ENCODE measurements at places on chromosomes 12 and 14.

DNA sequence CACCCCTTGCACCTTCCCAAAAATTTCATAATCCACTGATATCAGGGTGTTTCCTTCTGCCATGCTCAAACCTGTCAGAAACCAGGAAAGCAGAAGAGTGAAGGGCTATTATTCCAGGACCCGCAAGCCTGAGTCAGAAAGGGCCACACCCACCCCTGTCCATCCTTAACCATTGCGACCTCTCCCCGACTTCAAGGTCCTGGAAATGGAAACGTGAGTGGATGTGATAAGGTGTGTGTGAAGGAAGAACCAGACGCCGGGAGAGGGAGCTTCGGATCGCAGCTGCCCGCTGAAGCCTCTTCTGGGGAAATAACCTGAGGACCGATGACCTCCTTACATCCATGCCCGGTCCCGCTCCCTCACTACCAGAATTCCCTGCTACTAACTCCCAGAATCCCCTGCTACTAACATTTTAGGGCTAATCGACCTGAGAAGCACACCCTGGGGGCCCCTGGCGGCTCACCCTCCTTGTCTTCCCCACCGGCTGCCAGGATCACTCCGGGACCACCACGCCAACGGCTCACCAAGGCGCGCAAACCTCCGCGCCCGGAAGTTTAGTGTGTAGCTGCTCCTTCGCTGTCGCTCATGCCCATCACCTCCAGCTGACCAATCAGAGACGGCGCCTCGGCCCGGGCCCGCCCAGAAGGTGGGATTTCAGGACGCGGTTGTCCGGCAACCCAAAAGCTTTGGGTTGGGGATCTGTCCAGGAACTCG is at the start of gene ACYP1:
Gene ACYP1 (minus strand): TSS at position 534 of the 714 bp plus-strand sequence. CDS start 471 bp downstream, at position 63.
- peak; percentile 89 for DNase-seq

DNA sequence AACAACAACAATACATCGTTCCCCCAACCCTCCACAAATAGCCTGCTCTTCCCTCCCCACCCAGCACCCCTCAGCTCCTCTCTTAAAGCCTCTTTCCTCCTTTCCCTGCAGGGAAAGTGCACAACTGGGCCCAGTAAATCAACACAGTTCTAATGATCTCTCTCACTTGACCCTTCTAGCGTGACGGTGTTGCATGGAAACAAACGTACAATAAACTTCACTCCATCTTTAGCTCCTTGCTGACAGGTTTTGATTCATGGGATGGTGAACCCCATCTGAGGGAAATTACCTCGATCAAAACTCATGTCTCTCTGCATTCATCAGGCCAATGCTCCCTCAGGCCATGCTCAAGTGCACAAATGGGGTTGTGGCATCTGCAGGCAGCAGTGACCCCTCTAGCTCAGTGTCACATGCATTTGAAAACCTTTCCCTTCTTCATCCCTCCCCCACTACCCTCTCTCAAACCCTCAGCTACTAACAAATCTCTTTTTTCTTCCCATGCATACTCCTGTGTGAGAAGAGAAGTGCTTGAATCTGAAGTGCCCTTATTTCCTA is 22.9 kb downstream of the GDF11 start:
- no peak for DNase-seq

GRCh38 chr12:91877456-91878235 is 268.0 kb downstream of the BTG1 start:
- DNase-seq: no peak

GRCh38 chr14:61476105-61476753 is 154.8 kb downstream of the PRKCH start:
- DNase-seq: no peak

DNA sequence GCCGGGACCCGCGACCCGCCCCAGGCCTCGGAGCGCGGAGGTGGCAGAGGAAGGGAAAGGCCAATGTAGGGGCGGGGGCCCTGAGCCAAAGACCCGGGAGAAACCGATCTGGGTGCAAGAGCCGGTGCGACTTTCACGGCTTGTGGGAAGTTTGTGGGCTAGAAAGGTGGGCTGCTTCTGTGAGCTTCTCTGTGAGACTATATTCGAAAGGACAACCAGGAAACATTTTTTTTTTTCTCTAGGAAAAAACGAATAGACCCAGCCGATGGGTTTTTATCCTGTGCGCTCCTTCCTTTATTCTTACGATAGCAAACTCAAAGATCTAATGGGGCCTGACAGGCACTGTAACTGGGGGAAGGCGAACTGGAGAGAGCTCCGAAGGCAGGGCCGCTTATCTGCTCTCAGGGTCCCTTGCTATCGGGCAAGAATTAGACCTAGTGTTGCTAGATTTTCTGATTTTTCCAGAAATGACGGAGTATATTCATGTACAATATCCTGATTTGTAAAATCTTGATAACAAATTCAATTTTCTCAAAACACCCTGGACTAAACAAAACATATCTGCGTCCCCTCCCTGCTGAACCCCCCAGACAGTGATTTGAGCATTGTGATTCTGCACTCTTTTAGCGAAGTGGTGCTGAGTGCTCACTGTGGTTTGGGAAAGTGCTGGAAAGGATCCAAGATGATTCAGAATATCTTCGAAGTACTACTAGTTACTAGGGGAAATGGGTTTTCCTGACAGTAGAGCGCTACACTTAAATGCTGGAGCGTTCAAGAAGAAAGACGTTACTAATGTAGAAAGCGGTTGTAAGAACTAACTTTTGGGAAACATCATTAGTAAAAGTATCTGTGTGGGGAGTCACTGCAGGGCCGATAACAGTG is 563 bp upstream of the STXBP6 start:
- DNase-seq: peak; percentile 57

DNA sequence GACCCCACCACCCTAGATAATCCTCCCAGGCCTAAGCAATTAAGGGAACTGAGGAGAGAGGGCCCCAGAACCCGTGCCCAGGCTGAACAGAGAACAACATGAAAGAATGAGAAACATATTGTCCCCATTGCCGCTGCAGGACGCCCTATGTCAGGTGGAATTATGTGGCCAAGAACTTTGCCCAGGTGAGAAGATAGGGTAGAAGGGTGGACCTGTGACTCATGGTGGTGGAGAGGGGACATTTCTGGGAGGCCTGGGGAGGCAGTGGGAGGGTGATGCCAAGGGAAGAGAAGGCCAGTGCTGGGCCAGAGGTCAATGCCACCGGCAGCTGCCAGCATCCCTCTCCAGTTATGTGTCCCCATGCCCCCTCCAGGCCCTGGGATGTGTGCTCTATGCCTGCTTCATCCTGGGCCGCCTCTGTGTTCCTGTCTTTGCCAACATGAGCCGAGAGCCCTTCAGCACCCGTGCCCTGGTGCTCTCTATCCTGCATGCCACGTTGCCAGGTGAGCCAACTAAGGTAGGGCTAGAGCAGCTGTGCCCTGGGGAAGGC is 15.5 kb downstream of the SOAT2 start:
- DNase-seq: no peak

DNA sequence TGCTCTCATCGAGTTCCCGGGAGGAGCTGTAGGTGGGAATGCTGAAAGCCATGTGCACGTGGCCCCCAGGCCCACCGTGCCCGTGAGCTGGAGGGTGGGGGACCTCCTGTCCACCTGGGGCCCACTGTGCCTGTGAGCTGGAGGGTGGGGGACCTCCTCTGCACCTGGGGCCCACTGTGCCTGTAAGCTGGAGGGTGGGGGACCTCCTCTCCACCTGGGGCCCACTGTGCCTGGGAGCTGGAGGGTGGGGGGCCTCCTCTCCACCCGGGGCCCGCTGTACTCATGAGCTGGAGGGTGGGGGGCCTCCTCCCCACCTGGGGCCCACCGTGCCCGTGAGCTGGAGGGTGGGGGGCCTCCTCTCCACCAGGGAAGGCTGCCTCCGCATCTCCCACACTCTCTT is 13.9 kb upstream of the NUDT14 start:
- no peak for DNase-seq

DNA sequence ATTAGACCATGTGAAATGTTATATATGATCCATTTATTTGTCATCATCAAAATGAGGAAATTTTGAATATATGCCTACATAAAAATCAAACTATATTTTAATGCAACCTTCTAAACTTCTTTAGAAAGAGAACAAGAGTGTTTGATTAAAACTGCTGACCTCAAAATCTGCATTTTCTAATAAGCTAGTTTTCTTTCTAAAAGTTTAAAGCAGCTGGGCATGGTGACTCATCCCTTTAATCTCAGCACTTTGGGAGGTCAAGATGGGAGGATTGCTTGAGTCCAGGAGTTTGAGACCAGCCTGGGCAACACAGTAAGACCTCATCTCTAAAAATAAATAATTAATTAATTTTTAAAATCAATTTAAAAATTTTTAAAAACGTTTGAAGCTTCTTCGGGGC is 36.2 kb downstream of the GNPTAB start:
- no peak for DNase-seq

DNA sequence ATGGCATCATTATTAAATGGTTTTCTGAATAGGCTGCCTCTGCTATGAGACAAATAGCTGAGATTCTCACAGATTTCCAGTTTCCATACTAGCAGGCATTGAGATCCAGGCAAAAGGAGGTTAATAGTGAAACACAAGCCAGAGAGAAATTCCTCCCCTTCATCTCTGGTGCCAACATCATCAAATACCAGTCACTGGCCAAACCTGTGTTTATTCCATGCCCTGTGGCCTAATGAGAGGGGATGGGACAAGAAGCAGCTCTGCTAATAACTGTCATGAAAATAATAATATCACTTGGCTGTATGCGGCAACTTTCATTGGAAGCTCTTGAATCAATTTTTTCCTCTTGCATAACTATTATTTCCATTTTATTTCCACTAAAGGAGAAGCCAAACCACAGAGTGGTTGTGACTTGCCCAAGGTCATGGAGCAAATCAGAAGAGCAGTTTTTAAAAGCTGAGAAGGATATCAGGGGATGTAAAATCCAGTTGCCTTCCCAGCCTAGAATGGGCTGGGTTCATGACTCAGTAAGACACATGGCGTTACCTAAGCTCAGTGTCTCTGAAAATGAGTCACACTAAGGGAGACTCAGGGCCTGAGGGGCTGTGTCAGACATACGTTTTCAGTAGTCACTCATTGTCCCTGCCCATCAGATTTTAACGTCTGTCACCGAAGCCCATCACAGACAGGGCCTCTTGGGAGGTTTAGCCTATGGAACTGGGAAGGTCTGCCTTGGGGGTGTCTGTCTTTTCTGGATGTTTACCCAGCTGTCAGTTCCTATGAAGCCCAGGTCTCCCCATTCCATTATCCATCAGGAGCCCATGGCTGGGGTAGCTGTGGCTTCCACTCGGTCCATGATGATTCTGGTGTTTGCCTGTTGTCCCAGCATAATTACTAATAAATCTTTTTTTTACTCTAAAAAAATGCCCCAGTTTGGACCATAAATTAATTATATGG is 208.8 kb upstream of the EEA1 start:
- DNase-seq: no peak

- DNase-seq: peak; percentile 40
These were observed 59.0 kb downstream of the LLPH start for GRCh38 chr12:66071549-66071948.

DNA sequence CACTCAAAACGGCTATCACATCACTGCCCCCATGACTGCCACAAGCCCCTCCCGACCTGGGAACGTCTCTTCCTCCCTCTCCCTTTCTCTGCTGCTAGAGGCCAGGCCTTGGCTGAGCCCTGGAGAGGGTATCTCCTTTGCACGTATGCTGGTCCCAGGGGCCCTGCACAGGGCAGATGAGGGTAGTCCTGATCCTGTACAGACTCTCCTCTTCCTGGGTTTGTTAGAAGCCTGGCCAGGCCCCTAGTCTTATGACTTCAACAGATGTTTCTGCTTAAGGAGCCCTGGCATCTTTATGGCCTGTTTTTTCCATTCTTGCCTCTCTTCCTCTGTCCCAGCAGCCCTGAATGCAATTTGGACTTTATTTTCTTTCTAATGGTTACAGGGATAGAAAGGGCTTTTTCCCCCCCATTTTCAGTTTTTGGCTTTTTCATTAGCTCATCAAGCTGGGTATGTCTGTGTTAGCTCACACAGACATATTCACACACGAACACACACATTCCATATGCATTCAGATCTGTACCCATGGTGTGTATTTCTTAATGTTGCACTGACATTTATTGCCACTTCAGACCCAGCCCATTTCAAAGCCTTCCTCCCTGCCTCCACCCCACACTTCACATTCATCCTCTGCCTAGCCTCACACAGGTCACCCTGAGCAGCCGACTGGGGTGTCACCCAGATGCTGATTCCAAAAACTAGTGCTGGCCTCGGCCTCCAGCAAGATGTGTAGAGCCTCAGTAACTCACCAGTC is 203.2 kb downstream of the ZFP36L1 start:
- no peak for DNase-seq

All from common myeloid progenitor, CD34-positive (primary cell).